Suppressor macrophage treated with lipopolysaccharide for 4 hours (primary cell): ENCODE measurements at places on chromosomes 5 and 9.

GRCh38 chr5:169627551-169627950 lies 9.5 kb upstream of the DOCK2 start:
- no peak for DNase-seq

GRCh38 chr5:9775339-9775738 lies 145.2 kb upstream of the TAS2R1 start:
- DNase-seq: no peak

DNA sequence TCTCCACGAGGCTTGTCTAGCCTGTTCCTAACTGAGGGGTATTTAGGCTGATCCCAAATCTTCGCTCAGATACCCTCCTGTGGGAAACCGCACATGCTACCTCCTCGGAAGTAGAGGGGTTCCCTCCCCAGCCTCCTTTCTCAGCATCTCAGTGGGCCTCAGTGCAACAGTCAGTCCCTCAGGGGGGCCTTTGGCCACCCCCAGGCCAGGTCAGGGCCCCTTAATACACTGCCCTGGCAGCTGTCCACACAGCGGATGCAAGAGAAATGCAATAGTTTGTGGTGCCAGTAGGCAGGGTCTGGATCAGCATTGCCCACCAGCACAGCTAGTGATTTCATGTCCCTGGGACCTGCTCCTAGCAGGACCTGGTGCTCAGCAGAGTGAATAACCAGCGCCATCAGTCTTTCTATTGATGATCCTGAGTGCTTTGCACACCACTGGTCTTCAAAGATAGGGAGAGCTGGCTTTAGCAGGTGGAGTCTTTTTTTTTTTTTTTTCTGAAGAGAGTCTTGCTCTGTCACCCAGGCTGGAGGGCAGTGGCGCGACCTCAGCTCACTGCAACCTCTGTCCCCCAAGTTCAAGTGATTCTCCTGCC lies 7.5 kb downstream of the PLPP7 start:
- DNase-seq: no peak

- no peak for DNase-seq
Measured at GRCh38 chr9:133967024-133967741, 24.9 kb downstream of the VAV2 start.
